Nasal cavity respiratory epithelium epithelial cell of viscerocranial mucosa (primary cell): ENCODE measurements at places on chromosomes 16 and 17. TPM values are rescaled to one million over a fixed set of nuclear protein-coding genes. Genes with fewer than 3 reads are reported as not detected.

TUBB3 gene
- total RNA-seq = 13.7 and 43.2 TPM in 2 replicates

CCL16 gene
- total RNA-seq = not detected in 2 replicates

HS3ST3B1 gene
- total RNA-seq = 0.21 and 0.34 TPM in 2 replicates

SLC35G6 gene
- total RNA-seq = not detected in 2 replicates

CIITA gene
- under 0.01 and 0.64 TPM in 2 replicates for total RNA-seq

CRYBA1 gene
- total RNA-seq = not detected in 2 replicates

HLF gene
- total RNA-seq = under 0.01 and 0.14 TPM in 2 replicates

COL1A1 gene
- 11.3 and 73.1 TPM in 2 replicates for total RNA-seq

KRTAP2-2 gene
- not detected in 2 replicates for total RNA-seq

CIAPIN1 gene
- 60.6 and 81.7 TPM in 2 replicates for total RNA-seq

VPS25 gene
- total RNA-seq = 52.1 and 66.3 TPM in 2 replicates

OR1G1 gene
- total RNA-seq = not detected in 2 replicates

CD300C gene
- not detected in 2 replicates for total RNA-seq

MGRN1 gene
- 11.3 and 34.5 TPM in 2 replicates for total RNA-seq

GALR2 gene
- 0.14 TPM in 1 of 2 replicates, not detected in the other for total RNA-seq

CCL2 gene
- not detected in 2 replicates for total RNA-seq

PRSS36 gene
- total RNA-seq = 0.34 and 0.85 TPM in 2 replicates

EIF3CL gene
- total RNA-seq = 164 and 188 TPM in 2 replicates

PPY gene
- not detected in 2 replicates for total RNA-seq

CCT6B gene
- 0.78 and 1.0 TPM in 2 replicates for total RNA-seq

MEAK7 gene
- 46.8 and 52.8 TPM in 2 replicates for total RNA-seq

ATAD5 gene
- total RNA-seq = 0.34 and 0.64 TPM in 2 replicates

NRN1L gene
- 0.21 and 0.34 TPM in 2 replicates for total RNA-seq

CTRB2 gene
- total RNA-seq = not detected in 2 replicates

CLEC19A gene
- not detected in 2 replicates for total RNA-seq

KRT39 gene
- 0.28 TPM in 1 of 2 replicates, not detected in the other for total RNA-seq

CDH11 gene
- total RNA-seq = 7.9 and 12.4 TPM in 2 replicates

ODF4 gene
- total RNA-seq = not detected in 2 replicates

CASKIN1 gene
- total RNA-seq = 0.34 and 1.6 TPM in 2 replicates

SPHK1 gene
- total RNA-seq = 70.4 and 72.0 TPM in 2 replicates

CRYM gene
- 0.14 and 0.68 TPM in 2 replicates for total RNA-seq

SULT1A2 gene
- total RNA-seq = 0.21 TPM in 1 of 2 replicates, not detected in the other

HOXB6 gene
- 0.28 TPM in 1 of 2 replicates, not detected in the other for total RNA-seq

CCL17 gene
- total RNA-seq = not detected in 2 replicates

CIBAR2 gene
- not detected in 2 replicates for total RNA-seq

WNK4 gene
- total RNA-seq = under 0.01 and 0.57 TPM in 2 replicates

BEAN1 gene
- under 0.01 and 0.78 TPM in 2 replicates for total RNA-seq

CSH2 gene
- total RNA-seq = not detected in 2 replicates

KRT25 gene
- not detected in 2 replicates for total RNA-seq

CACNG5 gene
- not detected in 2 replicates for total RNA-seq

CD300H gene
- not detected in 2 replicates for total RNA-seq

TERB1 gene
- under 0.01 and 0.14 TPM in 2 replicates for total RNA-seq

LPO gene
- total RNA-seq = under 0.01 and 0.21 TPM in 2 replicates

TBC1D3C gene
- total RNA-seq = 1.6 TPM in 1 of 2 replicates, not detected in the other

MTSS2 gene
- total RNA-seq = 23.2 and 73.8 TPM in 2 replicates

TNFSF12 gene
- 0.34 and 2.5 TPM in 2 replicates for total RNA-seq

ACSM5 gene
- not detected in 2 replicates for total RNA-seq

TMEM220 gene
- under 0.01 and 0.36 TPM in 2 replicates for total RNA-seq

AOC3 gene
- total RNA-seq = under 0.01 and 0.57 TPM in 2 replicates

EME1 gene
- total RNA-seq = 0.14 and 0.68 TPM in 2 replicates

PRR35 gene
- under 0.01 TPM in 1 of 2 replicates, not detected in the other for total RNA-seq

LLGL2 gene
- total RNA-seq = 36.4 and 46.8 TPM in 2 replicates

CYBC1 gene
- 37.6 and 54.3 TPM in 2 replicates for total RNA-seq

PIMREG gene
- total RNA-seq = 0.21 and 0.34 TPM in 2 replicates

OTOP3 gene
- 0.34 TPM in 1 of 2 replicates, not detected in the other for total RNA-seq
